ENCODE measurements at places on chromosomes 1 and 21. TPM values are rescaled to one million over a fixed set of nuclear protein-coding genes. Genes with fewer than 3 reads are reported as not detected.

Gene TAS1R1
- 5.7 TPM for total RNA-seq

Gene OSCP1
- 17.2 TPM for total RNA-seq

Gene PCP4L1
- 0.52 TPM for total RNA-seq

Gene HCN3
- 1.0 TPM for total RNA-seq

Gene FCRLA
- 1.0 TPM for total RNA-seq

Gene TPTE
- total RNA-seq: not detected

Gene CYB5RL
- total RNA-seq: 5.2 TPM

Gene CELA3A
- total RNA-seq: not detected

Gene TMEM201
- total RNA-seq: 6.8 TPM

Gene C1QTNF12
- total RNA-seq: 1.0 TPM

Gene HES2
- total RNA-seq: not detected

Gene CFHR3
- total RNA-seq: 1.0 TPM

Gene GABPA
- total RNA-seq: 26.1 TPM

Gene CFAP298
- total RNA-seq: 14.6 TPM

Gene ADGRB2
- total RNA-seq: 6.3 TPM

Gene HES4
- 7.3 TPM for total RNA-seq

Gene ARMH1
- 0.52 TPM for total RNA-seq

Gene GPR3
- under 0.01 TPM for total RNA-seq

Gene GART
- total RNA-seq: 52.2 TPM

Gene PRR9
- total RNA-seq: not detected

Gene PTGFR
- total RNA-seq: 17.2 TPM

Data from skeletal muscle tissue (tissue), 5 donors.